ENCODE measurements at places on chromosomes 2 and 18.

DNA sequence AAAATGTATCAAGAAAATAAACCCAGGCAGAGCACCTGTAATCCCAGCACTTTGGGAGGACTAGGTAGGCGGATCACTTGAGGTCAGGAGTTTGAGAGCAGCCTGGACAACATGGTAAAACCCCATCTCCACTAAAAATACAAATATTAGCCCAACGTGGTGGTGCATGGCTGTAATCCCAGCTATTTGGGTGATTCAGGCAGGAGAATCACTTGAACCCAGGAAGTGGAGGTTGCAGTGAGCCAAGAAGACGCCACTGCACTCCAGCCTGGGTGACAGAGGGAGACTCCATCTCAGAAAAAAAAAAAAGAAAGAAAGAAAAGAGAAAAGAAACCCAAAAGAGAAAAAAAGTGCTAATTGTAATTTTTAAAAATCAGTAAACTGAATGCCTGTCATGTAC is 41.4 kb downstream of the DDX18 start:
- DNase-seq = no peak

DNA sequence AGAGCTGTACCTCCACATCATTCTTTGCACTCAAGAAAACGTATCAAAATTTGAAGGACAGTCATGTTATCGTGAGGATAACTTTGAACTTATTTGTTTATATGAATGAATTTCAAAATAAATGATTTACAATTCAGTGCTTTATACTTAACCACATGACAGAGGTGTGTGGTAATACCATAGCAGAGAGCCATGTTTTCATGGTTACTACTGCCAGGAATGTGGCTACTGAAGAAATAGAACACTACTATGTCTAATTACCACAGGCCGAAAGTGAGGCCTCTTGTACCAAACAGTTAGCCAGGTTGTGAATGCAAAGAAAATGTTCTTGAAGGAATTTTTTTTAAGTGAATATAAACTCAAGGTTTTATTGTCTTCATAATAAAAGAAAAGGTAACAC is 49.2 kb downstream of the AAK1 start:
- DNase-seq = no peak

- no peak for DNase-seq
Observed at GRCh38 chr2:69111076-69111475, 98.1 kb downstream of the ANTXR1 start.

DNA sequence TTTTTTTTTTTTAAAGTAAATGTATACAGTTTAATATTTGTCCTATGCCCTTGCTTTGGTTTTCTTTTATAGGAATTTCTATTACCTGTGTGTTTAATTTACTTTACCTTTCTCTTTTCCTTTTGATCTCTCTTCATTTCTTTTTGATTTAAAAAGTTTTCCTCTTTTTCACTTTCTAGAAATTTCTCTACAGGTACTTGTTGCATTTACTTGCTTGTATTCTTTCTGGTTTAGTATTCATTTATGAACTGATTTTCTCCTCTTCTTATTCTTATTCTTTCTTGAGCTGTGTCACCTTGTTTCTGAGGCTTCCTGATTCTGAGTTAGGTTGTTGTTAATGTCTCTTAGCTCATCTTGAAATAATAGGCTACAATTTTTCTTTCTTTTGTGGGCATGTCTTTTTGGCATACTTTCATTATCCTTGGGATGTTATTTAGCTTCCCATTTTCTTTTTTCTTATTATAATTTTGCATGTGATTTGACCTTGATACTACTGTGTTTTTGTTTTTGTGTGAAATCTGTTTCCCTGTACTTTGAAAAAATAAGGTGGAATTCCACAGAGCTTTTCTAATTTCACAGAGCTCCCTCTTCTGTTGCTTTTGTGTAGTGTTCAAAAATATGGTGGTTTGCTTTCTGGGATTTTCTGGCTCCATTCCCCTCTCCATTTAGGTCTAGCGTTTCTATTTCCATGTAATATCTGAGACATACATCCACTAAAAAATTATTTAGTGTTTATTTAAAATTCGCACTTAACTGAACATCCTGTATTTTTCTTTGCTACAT is 25.5 kb upstream of the ALMS1 start:
- DNase-seq = peak; percentile 5

GRCh38 chr2:62296034-62296831 is 100.3 kb downstream of the B3GNT2 start:
- no peak for DNase-seq

GRCh38 chr2:119435953-119436297 is 4.3 kb downstream of the TMEM37 start:
- no peak for DNase-seq

DNA sequence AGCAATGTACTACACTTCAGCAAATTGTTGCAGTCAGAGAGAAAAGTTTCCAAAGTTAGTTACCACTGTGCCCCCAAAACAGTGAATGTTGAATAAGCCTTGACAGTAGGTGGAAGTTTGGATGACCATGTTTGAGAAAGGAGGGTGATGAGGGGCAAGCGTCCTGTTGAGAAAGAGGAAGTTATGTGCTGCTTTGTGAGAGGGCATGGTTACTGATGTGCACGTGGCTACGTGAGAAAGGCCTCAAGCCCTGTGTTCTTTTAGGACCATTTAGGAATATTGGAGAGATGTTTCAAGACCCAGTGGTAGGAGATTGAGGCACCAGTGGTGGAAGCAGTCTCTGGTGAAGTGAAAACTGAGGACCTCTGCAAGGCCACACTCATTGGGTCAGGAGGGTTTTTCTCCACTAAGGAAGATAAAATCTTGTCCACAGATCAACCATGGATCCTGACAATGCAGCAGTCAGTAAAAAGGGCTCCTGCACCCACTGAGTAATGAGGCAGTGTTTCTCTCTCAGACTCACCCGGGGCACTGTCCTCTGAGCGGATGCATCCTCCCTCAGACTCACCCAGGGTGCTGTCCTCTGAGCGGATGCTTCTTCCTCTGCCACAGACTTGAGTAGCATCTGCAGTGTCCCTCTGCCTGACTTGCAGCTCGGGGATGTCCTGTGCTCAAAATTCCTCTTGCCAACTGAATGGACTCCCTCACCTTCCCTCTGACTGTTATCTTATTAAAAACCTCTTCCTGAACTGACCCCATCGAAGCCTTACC is 34.7 kb upstream of the ACTR3 start:
- DNase-seq = no peak

DNA sequence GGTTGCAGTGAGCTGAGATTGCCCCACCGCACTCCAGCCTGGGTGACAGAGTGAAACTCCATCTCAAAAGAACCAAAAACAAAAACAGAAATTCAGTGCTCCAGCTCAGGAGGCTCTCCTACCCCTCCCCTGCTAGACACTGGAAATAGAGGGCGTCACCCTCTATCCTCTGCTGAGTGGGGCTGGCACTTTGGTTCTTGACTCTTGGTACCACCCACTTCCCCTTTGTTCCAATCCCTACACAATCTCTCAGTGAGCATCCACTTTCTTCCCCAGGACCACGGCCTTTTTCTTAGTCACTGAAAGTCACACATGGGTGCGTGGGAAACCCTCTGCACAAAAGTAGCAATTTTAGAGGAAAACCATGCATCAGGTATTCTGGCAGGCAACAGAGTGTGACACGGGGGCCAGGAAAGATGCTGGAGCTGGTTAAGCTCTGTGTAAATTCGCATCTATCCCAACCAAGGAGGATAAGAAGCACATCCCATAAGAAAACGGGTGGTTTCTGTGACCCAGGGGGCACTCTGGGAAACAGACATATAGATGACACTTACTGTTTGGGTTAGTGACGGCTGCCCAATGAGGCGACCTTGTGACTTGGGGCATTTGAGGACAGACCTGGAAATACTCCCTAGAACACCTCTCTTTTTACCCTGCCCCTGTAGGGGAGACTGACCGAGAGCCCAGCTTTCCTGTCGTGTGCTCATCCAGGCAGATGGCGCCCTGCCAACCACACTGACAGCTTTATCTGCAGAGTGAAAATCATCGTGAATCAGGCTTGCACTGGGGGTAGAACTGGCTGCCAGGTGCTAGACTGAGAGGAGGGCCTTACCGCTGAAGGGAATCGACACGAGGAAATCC is 7.7 kb downstream of the HJURP start:
- DNase-seq = no peak

Data from NCI-H1092 treated with DMSO at 0.1 percent for 48 hours (cell line).